ENCODE measurements at places on chromosomes 12 and 14.

GRCh38 chr12:22598763-22599161 lies 26.2 kb upstream of the ETNK1 start:
- H3K4me1 ChIP-seq = no peaks in the 10 kb centered on the region
- H3K36me3 ChIP-seq = no peaks in the 10 kb centered on the region
- no peaks in the 10 kb centered on the region for H3K27me3 ChIP-seq

- no peak overlapping the region for H3K27ac ChIP-seq
- no peaks in the 10 kb centered on the region for H3K27me3 ChIP-seq
- H3K36me3 ChIP-seq = no peaks in the 10 kb centered on the region
- DNase-seq = no peak
Observed at GRCh38 chr12:129997239-129997638, 93.4 kb upstream of the TMEM132D start.

DNA sequence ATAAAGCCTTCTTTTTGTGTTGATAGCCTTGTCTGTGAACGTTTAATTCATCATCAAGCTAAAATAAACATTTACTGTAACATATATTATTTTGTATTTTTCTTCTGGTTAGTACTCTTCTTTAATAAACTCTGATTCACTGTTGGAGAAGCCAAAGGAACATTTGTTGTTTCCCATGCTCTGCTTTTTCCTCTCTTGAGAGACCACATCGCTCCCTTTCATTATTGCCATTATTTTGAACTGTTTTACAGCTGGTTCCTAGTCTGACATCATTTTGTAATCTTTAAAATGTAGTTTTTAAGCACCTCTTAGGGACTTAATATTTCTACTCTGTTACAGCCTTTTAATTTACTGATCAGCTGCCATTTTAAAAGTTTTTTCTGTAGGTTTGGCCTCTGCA lies 301.8 kb downstream of the NPAS3 start:
- no peak for DNase-seq
- H3K27me3 ChIP-seq = no peaks in the 10 kb centered on the region
- H3K4me1 ChIP-seq = no peaks in the 10 kb centered on the region
- H3K4me3 ChIP-seq = no peak overlapping the region
- no peaks in the 10 kb centered on the region for H3K36me3 ChIP-seq
- H3K27ac ChIP-seq = no peak overlapping the region

GRCh38 chr12:62839869-62840660 lies 94.9 kb downstream of the PPM1H start:
- peaks cover 4% of the 10 kb centered on the region for H3K4me1 ChIP-seq
- H3K36me3 ChIP-seq = no peaks in the 10 kb centered on the region
- no peaks in the 10 kb centered on the region for H3K27me3 ChIP-seq
- DNase-seq = no peak
- H3K4me3 ChIP-seq = no peak overlapping the region

DNA sequence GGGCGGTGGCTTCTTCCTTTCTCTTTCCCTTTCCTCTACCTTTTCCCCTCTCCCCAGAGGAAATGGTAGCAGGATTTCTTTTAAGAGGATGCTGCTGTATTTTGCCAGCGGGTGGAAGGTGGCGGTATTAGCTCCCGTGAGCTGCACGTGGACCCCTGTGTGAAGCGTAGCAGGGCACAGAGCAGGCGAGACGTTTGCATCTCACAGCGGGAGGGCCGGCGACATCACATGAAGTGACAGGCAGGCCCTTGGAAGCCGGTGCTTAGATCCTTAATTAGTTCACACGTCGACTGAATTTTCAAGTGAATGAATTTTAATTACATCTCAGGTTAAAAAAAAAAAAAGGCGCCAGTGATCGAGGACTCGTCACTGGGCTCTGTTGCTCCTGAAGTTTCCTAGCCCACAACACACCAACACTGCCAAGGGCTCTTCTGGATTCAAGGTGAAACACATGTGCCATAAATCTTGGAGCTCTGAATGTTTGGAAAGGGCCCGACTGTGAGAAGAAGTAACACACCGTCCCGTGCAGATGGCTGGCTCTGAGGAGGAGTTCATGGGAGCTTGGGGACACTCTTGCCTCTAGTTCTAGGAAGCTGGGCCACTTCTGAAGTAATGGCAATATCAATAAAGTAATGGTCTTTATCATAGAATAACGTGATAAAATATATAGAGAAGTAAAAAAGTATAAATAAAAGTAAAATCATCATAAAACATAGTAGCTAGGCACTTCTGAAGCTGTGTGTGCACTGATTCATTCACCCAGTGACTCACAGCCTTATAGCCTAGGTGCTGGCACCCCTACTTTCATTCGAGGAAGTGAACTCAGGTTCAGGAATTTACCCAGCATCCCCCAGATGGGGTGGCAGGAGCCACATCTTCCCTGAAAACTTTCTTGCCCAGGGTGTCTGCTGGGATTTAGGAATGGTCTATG lies 75.3 kb downstream of the AACS start:
- peak overlapping the region; percentile 69 for H3K27ac ChIP-seq
- H3K36me3 ChIP-seq = no peaks in the 10 kb centered on the region
- H3K27me3 ChIP-seq = no peaks in the 10 kb centered on the region
- no peak overlapping the region for H3K4me3 ChIP-seq
- peak; percentile 34 for DNase-seq

- no peak overlapping the region for H3K27ac ChIP-seq
- no peak overlapping the region for H3K4me3 ChIP-seq
- no peaks in the 10 kb centered on the region for H3K36me3 ChIP-seq
- no peak for DNase-seq
Observed at GRCh38 chr12:51784688-51785087, 63.8 kb downstream of the FIGNL2 start.
